ENCODE measurements at places on chromosomes 3 and 15.

- no peak for DNase-seq
Measured at GRCh38 chr3:123623346-123623880, 38.6 kb upstream of the HACD2 start.

DNA sequence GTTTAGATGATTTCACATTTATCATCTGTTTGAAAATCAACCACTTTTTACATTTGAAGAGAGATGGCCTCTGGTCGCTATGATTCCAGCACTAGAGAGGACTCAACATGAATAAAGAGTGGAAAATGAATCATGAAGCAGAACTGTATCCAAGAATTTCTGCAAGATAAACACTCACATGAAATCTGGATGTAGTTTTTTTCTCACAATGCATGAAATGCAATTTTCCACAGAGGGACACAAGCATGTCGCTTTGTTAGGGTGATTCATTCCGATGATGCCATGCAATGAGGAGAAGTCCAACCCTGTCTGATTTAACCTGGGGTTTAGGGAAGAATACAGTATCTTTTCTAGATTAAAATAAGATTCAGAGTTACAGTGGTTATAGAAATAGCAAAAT is 50.4 kb upstream of the ADCY5 start:
- no peak for DNase-seq

DNA sequence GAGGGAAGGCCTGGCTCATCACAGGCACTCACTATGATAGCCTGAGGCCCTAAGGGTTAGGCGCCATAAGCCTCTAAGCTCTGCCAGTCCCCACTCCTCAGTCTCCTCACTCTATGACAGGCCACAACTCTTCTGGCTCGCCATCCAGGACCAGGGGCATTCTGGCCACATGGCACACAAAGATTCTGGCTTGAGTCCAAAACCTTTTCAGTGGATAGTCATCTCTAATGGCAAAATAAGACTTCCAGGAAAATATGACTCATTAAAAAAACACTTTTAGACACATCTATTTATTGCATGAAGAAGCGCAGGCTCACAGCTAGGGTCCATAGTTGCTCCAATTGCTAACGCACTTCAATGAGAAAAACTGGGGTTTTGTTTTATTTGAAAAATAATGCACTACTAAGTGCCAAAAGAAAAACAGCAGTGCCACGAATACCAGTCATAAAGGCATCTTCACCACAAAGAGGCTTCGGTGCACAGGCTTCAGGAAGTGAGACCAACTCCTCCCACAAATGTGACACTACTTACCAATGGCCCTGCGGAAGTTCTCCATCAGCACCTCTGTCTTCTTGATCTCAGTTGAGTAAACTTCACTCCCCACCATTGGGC is 11.1 kb downstream of the RUVBL1 start:
- no peak for DNase-seq

- DNase-seq, result no peak
Measured at GRCh38 chr3:66885326-66886000, 112.6 kb upstream of the KBTBD8 start.

GRCh38 chr15:49652922-49653321 is 32.1 kb downstream of the DTWD1 start:
- no peak for DNase-seq

DNA sequence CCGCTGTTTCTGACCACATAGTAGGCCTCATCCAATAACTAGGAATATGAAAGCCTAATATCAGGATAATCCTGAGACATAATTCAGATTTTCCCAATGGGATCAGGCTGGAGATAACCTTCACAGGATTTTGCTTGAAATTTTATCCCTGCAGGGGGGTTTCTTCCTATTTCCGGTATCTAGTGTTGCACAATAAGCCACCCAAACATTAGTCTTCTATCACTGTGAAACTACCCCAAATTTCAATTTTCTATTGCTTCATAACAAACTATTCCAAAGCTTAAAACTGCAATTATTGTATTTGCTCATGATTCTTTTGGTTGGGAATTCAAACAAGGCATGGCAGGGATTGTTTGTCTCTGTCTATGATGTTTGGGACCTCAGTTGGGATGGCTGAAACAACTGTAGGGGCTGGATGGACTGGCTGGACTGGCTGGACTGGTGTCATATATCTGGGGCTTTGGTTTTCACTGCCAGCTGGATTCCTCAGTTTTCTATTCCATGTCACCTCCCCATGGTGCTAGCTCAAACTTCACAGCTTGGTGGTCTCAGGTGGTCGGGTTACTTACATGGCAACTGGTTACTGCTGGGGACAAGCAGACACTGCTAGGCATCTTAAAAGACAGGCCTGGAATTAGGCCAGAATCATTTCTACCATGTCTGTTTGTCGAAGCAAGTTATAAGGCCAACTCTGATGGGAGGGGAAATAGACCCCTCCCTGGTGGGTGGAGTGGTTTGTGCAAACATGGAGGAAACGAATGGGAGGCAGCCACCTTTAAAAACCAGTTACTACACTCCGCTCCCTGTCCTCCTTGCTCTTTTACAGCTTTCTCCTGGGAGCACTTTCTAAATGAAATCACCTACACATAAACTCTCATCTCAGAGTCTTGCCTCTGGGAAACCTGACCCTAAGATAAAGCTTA is 88.2 kb upstream of the STT3B start:
- DNase-seq, result no peak

DNA sequence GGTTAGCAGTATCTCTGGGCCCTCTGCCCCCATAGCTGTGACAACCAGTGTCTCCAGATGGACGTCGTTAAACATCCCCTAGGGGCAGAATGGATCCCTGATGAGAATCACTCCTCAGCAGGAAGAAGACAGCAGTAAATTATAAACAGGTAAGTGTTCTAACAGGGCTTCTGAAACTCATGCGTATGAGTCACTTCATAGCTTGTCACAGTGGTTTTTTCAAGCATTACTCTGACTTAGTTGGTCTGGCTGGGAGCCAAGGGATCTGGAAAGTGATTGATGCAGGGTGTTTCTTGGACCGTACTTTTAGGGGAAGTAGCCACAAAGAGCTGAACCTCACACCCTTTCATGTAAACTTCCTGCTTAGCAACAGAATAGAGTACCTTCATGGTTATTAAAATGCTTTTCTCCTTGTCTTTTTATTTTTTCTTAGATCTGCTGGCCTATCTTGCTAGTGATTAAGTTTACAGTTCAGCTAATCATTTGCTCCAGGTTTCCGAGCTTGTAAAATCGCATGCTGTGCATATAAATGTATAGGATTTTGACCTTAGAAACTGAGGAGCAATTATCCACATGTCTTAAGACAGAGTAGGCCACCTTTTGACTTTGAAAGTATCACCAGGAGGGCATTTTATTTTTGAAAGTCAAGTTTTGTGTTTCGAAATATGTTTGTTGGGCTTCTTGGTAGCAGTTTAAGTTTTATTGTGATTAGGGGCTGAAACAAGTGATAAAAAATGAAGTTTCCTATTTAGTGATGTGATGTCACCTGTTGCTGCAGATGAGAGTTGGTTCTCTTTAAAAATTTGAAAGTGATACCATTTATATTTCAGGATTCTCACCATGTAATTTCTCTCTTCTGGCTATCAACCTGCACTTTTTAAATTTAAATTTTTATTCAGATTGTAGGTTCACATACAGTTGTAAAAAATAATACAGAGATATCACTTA is 333.9 kb downstream of the PTPRG start:
- DNase-seq, result no peak

GRCh38 chr3:73681198-73681597 is 56.5 kb upstream of the PDZRN3 start:
- no peak for DNase-seq

- no peak for DNase-seq
Measured at GRCh38 chr15:73303636-73304035, 65.1 kb downstream of the HCN4 start.

- DNase-seq, result no peak
Measured at GRCh38 chr3:127984241-127984975, 67.8 kb upstream of the SEC61A1 start.

- DNase-seq, result peak; percentile 85
Measured at GRCh38 chr15:77024273-77025082, 29.6 kb downstream of the PSTPIP1 start.

DNA sequence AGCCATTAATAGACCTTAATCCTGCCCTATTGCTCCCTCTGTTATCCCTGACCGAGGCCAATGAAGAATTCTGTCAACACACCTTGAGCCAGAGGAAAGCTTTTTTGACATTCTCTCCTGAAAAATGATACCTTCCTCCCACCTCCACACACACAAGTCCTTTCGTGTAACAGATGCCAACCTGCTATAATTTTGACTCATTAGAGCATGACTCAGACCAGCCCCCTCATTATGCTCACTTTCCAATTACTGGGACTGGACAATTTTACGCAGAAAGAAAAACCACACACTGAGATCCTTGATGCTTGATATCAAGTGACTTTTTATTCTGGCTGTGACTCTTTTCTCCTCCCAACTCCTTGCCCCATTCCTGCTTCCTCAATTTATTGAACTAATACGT is 50.9 kb downstream of the LSAMP start:
- DNase-seq, result no peak

DNA sequence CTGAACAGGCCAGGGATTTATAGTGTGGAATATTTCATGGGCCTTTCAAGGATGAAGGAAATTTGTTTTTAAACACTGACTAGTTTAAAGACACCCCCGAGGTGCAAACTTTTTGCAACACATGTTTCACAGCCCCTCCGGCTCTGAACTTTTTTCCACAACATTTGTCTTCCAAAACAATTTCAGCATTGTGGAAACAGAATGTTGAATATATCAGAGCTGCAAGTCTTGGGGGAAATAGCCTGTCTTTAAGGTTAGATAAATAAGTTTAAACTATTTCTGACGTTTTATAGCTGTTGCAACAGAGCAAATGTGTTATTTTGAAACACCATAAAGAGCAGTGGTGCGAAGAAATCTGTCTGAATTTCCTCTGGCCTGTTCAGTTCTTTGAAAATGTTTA is 229.2 kb upstream of the GOLGA6L4 start:
- DNase-seq, result no peak

DNA sequence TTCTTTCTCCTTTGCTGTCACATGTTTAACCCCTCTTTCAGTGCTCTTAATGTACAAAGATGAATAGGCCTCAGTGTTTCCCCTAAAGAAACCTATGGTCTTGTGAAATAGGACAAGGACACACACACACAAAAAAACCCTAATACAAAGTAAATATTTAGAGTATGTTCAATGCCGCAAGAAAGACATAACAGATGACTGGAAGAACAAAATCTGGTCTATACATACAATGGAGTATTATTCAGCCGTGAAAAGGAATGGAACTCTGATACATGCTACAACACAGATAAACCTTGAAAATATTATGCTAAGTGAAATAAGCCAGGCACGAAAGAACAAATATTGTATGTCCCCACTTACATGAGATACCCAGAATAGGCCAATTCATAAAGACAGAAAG is 123.1 kb downstream of the ADAM10 start:
- no peak for DNase-seq

GRCh38 chr3:46359733-46360493 is 6.0 kb downstream of the CCR2 start:
- peak; percentile 78 for DNase-seq

GRCh38 chr3:11641683-11642430 is 1.9 kb downstream of the VGLL4 start:
- DNase-seq, result peak; percentile 42

- DNase-seq, result no peak
Measured at GRCh38 chr15:60128710-60129109, 124.6 kb downstream of the FOXB1 start.

GRCh38 chr3:50487181-50487580 is 16.3 kb downstream of the CACNA2D2 start:
- no peak for DNase-seq

GRCh38 chr3:105722943-105723556 is 145.8 kb downstream of the CBLB start:
- no peak for DNase-seq

DNA sequence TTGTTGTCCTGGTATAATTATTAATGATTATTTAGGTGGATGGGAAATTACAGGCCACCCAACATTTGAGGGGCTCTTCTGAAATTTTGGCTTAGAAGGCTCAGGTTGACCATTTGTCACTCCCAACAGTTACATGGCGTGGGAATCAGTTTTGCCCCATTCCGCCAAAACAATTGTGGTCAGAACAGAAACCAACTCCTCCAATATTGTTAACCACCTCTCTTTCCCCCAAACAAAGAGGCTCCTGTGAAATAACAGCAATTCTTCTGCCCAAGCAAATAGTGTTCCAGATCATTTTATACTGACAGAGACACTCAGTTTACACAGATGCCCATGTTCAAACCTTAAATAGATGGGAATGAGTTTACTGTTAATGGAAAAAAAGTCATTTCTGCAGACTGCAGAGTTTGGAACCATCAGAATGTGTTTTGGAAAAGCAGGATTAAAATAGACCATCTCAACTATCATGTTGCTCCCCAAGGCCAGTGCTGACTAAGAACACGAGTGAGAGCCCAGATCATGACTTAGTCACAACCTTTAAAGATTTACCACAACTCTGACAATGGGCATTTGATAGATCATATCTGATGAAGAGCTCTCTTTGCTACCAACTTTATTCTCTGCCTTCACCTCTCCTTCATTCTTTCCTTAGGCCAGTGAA is 102.1 kb downstream of the DUT start:
- DNase-seq, result no peak

DNA sequence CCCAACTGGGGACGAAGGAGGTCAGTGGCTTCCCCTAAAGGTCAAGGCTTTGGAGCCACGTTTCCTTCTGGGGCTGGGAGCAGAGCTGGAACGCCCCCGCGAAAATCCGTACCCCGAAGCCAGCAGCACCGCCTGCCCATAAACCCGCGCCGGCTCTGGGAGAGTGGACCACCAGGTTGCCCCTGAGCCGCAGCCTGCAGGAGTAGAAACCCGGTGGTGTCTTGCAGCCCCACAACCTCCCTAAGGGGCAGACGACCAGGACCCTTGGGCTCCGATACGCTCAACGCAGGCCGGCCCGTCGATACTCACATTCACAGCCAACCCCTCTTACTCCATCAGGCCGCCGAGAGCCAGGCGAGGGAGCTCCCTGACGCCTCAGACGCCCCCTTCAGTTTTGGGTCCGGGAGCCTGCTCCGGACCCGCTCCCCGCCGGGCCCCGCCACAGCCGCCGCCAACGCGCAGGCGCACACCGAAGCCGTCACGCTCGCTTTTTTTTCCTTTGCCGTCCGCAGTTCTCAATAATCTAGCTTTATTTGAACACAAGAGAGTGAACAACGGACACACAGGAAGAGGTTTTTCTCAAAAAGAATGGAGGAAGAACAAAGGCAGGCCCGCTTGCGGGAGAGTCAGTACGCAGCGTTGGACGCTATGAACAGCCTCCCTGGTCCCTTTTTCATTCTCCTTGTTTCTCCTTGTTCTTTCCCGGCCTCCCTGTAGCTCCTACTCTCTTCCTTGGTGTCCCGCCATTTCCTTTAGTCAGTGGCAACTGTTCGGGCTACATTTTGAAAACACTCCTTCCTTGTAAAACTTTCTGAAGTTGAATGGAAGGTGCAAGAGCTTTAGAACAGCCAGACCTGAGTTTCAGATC is at the start of gene ZNF106:
Gene ZNF106 (minus strand): TSS at position 471 of the 868 bp plus-strand sequence. CDS start 18,852 bp downstream, outside the sequence.
- DNase-seq, result peak; percentile 95

GRCh38 chr15:85693277-85693676 is 101.4 kb downstream of the KLHL25 start:
- no peak for DNase-seq

- DNase-seq, result no peak
Measured at GRCh38 chr3:170802164-170803151, 67.5 kb downstream of the RPL22L1 start.

Measured in retina (tissue), 1 donor.